M059J (cell line): ENCODE measurements at places on chromosomes 1 and 21. TPM values are rescaled to one million over a fixed set of nuclear protein-coding genes. Genes with fewer than 3 reads are reported as not detected.

DNA sequence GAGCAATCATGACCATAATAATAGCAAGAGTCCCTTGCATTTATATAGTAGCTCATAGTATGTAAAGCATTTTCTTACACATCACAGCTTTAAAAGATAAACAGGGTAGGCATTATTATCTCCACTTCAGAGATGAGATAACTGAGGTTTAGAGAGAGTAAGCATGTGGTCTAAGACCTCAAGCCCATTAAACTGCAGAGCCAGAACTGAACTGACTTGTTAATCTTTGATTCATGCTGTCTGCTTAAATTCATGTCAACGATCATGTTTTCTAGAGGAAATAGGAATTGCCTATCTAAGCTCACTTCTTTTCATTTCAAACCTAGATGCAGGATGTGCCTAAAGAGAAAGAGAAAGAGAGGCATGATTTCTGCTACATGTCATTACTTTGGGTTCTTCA lies 524.8 kb downstream of the PTPRC start:
- DNase-seq: no peak

DNA sequence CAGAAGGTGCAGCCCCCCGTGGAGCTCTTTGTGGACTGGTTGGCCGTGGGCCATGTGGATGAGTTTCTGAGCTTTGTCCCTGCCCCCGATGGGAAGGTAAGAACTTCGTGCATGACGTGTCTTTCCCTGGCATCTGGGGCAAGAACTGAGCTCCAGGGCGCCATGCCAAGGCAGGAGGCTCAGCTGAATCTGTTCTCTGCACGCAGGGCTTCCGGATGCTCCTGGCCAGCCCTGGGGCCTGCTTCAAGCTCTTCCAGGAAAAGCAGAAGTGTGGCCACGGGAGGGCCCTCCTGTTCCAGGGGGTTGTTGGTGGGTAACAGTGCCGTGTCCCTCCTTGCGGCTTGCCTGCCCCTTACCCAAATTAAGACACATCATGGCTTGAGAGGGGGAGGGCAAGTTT lies 27.7 kb downstream of the PADI3 start:
- peak; percentile 98 for DNase-seq

DNA sequence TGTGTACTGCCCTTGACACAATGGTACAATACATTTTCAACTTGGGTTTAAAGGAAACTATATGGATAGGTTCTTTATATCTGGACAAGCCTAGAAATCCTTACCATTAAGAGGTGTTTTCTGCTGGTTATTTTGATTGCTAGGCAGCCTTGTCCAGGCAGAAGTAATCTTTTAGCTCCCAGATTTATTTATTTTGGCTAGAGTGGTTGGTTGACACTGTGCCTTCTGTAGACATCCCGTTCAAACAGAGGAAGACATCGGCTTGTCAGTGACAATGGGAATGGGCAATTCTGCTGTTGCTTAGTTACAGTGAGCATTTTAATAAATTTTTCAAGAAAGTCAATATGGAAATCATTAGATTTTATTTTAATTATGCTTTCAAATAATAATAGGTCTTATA lies 138.8 kb downstream of the VPS13D start:
- DNase-seq: no peak

- DNase-seq: peak; percentile 22
Observed at GRCh38 chr1:15251857-15252835, 5.1 kb downstream of the FHAD1 start.

DNA sequence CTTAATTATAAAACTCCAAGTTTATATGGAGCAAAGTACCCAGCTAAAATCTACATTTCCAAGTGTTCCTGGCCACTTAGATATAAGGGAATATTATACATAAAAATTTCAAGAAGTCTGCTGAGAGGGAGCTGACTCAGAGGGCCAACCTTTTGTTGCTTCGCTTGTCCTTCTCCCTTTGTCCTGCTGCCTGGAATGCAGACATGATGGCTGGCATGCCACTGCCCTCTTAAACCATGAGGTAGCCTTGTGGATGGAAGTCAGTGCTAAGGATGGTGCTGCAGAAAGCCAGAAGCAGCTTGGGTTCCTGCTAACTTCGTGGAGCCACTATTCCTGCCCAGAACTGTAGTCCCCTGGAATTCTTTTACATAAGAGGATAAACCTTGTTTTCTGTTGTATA lies 38.9 kb upstream of the SRP9 start:
- DNase-seq: no peak

EDEM3 gene
- 23.3 and 33.3 TPM in 2 replicates for total RNA-seq

PGLYRP3 gene
- total RNA-seq: not detected in 2 replicates
